ENCODE measurements at places on chromosomes 13 and 19.

- DNase-seq = no peak
Observed at GRCh38 chr13:22495819-22496218, 685.0 kb upstream of the SGCG start.

DNA sequence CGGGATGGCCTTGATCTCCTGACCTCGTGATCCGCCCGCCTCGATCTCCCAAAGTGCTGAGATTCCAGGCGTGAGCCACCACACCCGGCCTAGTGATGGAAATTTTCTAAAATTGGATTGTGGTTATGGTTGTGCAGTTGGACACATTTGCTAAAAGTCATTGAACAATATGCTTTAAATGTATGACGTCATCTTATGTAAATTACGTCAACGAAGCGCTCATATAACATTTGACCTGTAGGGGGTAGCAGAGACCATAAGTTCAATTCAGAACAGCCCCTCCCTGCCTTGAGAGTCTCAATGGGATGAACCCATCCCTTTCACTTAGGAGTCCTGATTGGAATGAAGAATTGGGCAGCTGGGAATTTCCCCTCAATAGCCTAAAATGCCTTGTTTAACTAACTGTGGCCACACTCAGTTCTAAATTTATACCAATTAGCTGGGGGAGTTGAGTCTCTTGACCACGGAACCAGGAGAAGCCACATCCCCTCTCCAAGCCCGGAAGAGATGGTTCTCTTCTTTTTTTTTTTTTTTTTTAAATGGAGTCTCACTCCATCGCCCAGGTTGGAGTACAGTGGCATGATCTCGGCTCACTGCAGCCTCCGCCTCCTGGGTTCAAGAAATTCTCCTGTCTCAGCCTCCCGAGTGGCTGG lies 15.2 kb upstream of the TLE6 start:
- no peak for DNase-seq

DNA sequence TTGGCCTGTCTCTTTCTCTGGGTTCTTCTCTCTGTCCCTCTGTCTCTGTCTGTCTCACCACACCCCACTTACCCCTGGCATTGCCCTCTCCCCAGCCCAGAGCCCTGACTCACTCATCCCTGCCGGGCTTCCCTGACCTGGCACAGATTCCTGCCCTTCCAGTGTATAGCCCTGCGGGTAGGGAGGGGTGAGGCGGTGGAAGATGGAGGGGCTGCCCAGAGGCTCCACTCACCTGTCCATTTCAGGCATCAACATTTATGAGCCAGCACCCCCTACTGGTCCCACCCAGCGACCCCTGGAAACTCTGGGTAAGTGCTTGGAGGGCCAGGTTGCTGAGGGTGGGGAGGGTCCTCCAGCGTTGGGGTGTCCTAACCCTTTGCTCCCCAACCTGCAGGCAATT lies 1.0 kb downstream of the NCCRP1 start:
- no peak for DNase-seq

GRCh38 chr19:35044317-35045117 lies 3.0 kb downstream of the HPN start:
- DNase-seq = peak; percentile 49

- DNase-seq = no peak
Observed at GRCh38 chr13:60755380-60756163, 358.6 kb downstream of the TDRD3 start.

DNA sequence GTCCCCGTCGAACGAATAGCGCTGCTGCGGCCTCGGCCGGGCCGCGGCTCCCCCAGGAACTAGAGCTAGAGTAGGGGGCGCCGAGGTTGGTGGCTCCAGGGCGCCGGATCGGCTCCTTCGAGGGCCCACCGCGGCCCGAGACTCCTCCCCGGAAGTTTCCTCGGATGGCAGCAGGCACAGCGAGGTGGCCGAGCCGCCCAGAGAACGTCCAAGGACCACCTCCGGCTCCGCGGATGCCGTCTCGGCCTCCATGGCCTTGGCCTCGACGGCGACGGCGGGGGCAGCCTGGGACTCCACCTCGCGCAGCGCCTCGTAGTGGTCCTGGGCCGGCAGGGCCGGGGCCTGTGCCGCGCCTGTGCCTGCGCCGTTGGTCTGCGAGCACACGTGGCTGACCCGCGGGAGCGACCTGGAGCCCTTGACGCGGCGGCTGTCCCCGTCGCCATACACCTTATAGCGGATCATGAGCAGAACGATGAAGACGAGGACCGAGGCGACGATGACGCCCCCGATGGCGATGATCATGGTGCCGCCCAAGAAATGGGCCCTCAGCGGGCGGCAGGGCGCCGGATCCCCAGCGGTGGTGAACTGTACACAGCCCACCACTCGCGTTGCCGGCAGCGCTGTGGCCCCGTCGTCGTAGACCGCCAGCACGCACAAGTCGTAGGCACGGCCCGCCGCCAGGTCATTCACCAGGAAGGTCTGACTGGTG lies 11.8 kb downstream of the IFNL1 start:
- no peak for DNase-seq

Data from activated B cell treated with CpG ODN at 0.5 μM for 24 hours (primary cell).